Ascending aorta (tissue), 2 donors: ENCODE measurements at places on chromosomes 2 and 18.

DNA sequence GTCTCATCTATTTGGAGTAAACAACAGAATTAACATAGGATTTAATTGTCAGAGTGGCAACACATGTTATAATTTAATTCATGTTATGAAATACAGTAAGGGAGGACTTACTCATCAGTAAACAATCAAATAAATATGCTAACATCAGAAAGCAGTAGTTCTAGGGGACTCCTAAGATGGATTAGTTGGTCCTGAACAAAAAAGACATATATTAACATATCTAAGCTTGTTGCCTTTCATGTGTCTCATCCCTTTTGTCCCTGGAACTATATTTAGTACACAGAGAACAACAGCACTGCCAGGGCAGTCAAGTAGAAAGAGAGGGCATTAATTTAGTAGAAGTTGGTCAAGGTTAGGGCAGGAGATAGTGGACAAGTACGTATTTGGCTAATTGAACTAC is 117.8 kb upstream of the FZD5 start:
- no peak overlapping the region for H3K27ac ChIP-seq
- DNase-seq = no peak
- no peaks in the 10 kb centered on the region for H3K4me1 ChIP-seq
- no peak overlapping the region for H3K4me3 ChIP-seq
- H3K36me3 ChIP-seq = no peaks in the 10 kb centered on the region

- no peak overlapping the region for H3K27ac ChIP-seq
- no peak for DNase-seq
- no peaks in the 10 kb centered on the region for H3K36me3 ChIP-seq
- H3K27me3 ChIP-seq = no peaks in the 10 kb centered on the region
- H3K4me1 ChIP-seq = peaks cover 12% of the 10 kb centered on the region
Observed at GRCh38 chr2:55092439-55092838, 42.2 kb upstream of the RTN4 start.

DNA sequence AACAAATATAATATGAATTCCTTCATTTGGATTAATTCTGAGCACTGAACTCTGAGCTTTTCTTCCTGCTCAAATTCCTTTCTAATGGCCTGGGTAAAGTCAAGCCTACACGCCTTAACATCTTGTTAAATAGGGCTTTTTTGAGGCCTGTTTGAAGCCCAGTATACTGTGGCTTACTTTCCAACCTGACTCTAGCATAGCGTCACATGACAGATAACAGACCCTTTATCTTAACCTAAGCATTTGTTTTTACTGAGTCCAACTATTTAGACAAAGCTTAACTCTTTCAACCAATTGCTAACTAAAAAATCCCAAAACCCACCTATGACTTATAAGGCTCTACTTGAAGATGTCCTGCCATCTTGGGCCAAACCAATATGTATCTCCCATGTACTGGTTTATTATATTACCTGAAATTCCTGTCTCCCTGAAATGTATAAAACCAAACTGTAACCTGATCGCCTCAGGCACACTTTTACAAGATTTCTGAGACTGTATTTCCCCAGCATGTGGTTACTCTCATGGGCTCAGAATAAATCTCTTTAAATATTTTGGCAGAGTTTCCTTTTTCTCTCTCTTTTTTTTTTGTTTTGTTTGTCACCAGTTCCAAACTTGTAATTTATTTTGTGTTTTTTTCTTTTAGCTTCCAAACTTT is 271.1 kb upstream of the VWC2L start:
- H3K4me3 ChIP-seq = no peak overlapping the region
- no peaks in the 10 kb centered on the region for H3K4me1 ChIP-seq
- no peaks in the 10 kb centered on the region for H3K27me3 ChIP-seq
- no peak overlapping the region for H3K27ac ChIP-seq
- DNase-seq = no peak
- no peaks in the 10 kb centered on the region for H3K36me3 ChIP-seq

GRCh38 chr2:162798407-162798806 is 40.2 kb downstream of the KCNH7 start:
- H3K4me1 ChIP-seq = no peaks in the 10 kb centered on the region
- no peaks in the 10 kb centered on the region for H3K36me3 ChIP-seq
- H3K4me3 ChIP-seq = no peak overlapping the region
- DNase-seq = no peak
- no peak overlapping the region for H3K27ac ChIP-seq

- no peak overlapping the region for H3K4me3 ChIP-seq
- H3K36me3 ChIP-seq = no peaks in the 10 kb centered on the region
- no peak for DNase-seq
- H3K4me1 ChIP-seq = no peaks in the 10 kb centered on the region
Observed at GRCh38 chr2:133247631-133248030, 320.6 kb downstream of the NCKAP5 start.

DNA sequence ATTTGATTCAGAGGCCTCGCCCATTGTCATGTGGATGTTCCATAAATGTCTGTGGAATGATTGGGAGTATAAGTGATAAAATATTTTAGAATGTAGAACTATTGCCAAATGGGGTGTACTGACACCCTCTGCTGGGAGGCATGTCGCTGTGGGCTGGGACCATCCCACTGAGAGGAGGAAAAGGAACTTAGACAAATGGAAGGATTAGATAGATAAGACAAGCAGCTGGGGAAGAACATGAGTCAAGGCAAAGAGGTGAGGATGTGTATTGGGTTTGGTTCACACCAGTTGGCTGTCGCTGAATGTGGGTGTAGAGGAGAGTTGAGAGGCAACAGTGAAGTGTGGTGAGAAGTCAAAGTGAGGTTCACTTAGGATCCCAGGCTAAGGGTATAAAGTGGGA is 4.0 kb downstream of the C2orf74 start:
- no peak for DNase-seq
- peaks cover 47% of the 10 kb centered on the region for H3K36me3 ChIP-seq
- no peaks in the 10 kb centered on the region for H3K27me3 ChIP-seq
- no peak overlapping the region for H3K4me3 ChIP-seq
- H3K27ac ChIP-seq = no peak overlapping the region
